ENCODE measurements at places on chromosomes 16 and 17.

DNA sequence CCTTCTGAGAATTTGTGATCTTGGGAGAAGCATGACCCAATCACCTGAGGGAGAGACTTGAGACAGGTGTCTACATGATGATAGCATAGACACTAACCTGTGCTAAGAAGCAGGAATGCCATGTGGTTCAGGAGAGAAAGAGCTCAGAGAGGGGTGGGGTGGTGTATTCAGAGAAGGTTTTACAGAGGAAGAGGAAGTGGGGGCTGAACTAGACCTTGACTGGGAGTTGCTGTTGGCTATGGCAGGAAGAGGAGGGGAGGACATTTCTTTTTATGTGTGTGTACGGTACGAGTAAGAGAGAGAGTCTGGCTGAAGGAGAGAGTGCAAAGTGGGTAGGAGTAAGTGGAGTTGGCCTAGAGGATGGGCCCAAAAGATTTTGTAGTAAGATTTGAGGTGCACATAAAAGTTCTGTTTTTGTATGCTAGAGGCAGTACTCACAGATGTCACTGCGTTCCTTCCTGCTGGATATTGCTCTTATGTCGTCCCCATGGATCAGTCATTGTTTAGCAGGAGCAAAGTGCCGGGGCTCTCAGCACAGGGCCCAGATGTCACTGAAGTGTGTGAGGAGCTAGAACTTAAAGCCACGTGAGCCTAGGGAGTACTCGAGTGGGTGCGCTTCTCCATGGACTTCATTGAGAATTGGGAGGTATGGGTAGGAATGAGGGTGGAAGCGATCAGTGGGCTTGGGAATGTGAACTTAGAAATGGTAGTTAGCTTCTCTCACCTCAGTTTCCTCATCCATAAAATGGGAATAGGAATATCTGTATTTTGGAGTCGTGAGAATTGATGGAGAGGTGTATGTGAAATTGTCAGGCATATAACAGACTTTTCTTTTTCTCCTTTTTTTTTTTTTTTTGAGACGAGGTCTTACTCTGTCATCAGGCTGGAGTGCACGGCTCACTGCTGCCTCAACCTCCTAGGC is 22.1 kb downstream of the SLC7A6 start:
- ATAC-seq, result peak; percentile 31

GRCh38 chr16:21218153-21218552 is 6.8 kb upstream of the ZP2 start:
- no peak for ATAC-seq

DNA sequence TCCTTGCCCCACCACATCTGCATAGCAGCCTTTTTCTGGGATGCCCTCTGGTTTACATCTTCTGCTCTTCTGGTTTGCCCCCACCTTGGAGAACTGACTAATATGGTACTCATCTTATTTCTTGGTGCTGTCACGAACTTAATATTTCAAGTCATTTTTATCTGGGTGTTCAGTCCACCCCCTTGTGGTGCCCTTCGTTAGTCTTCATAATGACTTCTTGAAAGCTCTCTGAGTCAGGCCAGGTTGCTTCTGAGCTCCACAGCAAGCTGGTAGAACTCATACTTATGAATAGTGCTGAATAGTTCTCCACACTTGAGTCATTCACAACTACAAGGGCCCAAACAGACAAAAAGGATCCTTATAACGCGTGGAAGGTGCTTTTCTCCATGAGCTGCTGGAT is 35.8 kb upstream of the TEKT3 start:
- ATAC-seq, result no peak

DNA sequence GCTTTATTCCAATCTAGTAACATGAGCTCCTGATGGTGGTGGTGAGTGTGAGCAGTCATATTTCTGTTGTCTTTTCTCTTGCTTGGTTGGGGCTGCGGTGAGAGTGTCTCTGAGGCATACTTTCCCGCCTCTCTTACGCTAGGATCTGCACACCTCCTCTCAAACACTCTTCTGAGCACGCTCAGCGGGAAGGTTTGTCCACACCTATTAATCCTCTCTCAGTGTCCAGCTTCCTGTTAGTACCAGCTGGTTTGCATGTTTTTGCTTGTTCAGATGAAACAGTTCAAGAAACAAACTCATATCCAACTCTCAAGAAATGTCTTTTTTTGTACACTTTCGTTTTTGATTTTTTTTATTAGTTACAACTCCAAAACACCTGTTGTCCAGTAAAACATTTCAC is 89.5 kb downstream of the CCDC182 start:
- no peak for ATAC-seq

DNA sequence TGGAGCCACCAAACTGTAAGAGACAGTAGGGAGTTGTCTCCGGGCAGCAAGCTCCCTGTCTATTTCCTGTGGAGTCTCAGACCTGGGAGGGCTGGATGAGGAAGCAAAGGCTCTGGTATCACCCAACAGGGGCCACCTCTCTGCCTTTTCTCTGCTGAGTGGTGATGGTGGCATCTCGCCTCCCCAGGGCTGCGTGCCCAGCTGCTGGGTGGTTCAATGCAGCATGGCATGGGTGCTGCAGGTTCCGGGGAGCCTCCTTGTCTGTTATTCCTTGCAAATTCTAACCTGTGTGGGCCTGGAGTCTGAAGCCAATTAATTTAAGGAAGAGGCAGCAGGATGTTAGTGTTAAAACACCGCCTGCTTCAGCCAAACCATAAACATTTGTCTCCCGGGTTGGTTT is 78.2 kb downstream of the CCDC182 start:
- no peak for ATAC-seq

- ATAC-seq, result no peak
Measured at GRCh38 chr17:28960256-28961061, 9.1 kb upstream of the PHF12 start.

- no peak for ATAC-seq
Measured at GRCh38 chr17:18262111-18262510, 1.6 kb downstream of the MIEF2 start.

DNA sequence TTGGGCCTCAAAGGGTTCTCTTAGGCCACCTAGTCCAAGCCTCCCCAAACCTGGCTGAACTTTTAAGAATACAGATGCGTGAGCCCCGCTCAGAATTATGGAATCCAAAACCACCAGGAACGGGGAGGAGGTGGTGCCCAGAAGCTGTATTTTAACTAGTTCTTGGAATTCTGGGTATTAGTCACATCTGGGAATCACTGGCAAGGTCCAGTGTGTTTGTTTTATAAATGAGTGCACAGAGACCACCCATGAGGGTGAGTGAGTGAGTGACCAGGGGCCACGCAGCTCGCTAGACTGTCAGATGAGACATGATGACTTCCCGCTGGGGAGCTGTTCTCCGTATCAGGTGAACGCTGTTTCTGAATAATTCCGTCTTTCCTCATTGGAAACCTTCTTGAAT is 14.2 kb downstream of the KLHL36 start:
- no peak for ATAC-seq

DNA sequence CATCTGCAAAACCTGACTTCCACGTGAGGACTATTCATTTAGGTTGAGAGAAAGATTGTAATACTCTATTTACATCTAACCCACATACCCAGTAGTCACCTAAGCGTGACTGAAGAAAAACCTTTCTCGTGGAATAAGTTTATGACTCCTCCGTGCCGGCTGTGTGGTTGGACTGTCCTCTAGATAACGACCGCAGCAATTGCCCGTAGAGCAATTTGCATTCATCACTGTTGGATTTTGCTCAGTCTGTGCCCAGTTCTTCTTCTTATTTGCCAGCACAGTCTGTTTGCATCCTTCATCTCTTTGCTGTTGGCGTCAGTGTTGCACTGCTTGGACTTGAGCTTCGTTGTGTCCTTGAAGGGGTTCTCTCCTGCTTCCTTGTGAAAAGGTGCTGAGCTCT is 131.3 kb downstream of the CYB561 start:
- no peak for ATAC-seq

- ATAC-seq, result no peak
Measured at GRCh38 chr16:86002178-86002900, 103.4 kb downstream of the IRF8 start.

- ATAC-seq, result no peak
Measured at GRCh38 chr16:54687043-54687899, 243.4 kb upstream of the IRX5 start.

DNA sequence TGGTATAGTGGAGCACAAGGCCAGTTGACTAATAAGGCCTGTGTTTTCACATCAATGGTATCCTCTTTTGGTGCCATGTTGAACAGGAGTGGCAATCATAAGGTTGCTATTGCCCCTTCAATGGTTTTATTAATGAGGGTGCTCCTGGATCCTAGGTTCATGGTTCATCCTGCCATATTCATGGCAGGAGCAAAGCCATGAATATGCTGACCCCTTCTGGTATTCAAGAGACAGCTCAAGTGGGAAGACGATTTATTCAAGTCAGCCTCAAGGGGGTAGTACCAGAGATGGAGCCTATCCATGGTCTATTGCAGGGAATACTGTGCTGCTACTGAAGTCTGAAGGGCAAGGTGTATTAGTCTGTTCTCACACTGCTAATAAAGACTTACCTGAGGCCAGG is 2.6 kb downstream of the ABCA9 start:
- no peak for ATAC-seq

DNA sequence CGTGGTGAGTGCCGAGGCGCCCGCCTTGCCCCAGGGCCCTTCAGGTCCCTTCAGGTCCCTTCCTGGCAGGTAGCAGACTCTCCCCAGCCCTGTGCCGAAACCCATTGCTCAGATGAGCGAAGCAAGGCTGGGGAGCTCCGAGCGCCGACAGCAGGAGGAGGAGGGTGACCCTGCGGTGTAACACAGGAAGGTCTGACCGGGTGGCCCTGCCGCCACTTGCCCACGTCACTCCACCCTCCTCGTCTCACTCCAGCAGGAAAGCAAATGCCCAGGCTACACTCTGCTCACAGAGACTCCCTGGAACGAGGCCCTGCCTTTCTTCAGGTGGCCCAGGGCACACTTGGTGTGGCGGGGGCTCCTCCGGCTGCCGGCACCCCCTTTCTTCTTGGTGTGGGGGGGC is 57.2 kb downstream of the ACTG1 start:
- no peak for ATAC-seq

- ATAC-seq, result no peak
Measured at GRCh38 chr17:79407385-79407784, 203.5 kb downstream of the RBFOX3 start.

DNA sequence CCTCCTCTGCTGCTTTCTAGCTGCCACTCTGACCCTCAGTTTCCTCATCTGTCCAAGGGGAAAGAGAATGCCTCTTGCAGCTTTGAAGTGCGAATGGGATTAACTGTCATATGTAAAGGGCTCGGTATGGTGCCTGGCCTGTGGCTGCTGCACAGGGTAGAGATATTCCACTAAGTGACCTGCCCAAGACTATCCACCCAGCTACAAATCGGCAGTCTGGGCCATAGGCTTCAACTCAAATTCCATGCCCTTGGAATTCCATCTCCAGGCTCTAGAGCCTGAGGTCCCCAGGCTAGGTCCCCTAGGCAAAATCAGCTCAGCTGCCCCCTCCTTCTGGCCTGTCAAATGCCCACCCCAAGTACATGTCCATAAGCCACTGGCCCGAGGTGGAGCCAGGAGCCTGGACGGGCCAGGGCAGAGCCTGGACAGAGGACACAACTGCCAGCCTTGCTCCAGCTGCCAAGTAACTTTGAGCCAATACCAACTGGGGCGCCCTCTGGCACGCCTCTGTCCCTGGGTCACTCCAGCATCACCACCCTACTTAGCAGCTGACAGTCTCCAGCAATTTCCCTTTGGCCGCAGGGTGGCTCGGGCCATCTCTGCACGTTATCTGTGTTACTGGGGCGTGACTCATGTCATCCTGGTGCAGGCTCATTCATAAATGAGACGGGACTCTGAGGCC is 57.2 kb downstream of the SDK2 start:
- ATAC-seq, result no peak

GRCh38 chr16:30481381-30481780 is 8.8 kb downstream of the ITGAL start:
- ATAC-seq, result no peak

GRCh38 chr17:17366235-17366634 is 63.1 kb downstream of the NT5M start:
- ATAC-seq, result no peak

DNA sequence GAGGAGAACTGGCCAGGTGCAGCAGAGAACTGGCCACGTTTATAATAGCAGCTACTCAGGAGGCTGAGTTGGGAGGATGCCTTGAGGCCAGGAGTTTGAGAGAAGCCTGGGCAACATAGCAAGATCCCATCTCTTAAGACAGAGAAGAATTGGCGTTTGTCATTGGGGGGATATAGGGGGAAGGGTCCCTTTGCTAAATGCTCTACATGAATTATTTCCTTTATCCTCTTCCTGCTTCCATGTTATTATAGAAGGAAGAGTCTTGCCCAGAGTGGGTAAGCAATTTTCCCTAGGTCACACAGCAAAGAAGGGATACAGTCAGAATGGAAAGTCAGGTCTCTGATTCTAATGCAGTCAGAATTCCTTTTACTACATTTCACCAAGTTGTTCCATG is 68.0 kb downstream of the MYH11 start:
- no peak for ATAC-seq

- no peak for ATAC-seq
Measured at GRCh38 chr16:24971718-24972117, 43.5 kb downstream of the ARHGAP17 start.

- no peak for ATAC-seq
Measured at GRCh38 chr17:47120521-47121095, 68.5 kb downstream of the CDC27 start.

DNA sequence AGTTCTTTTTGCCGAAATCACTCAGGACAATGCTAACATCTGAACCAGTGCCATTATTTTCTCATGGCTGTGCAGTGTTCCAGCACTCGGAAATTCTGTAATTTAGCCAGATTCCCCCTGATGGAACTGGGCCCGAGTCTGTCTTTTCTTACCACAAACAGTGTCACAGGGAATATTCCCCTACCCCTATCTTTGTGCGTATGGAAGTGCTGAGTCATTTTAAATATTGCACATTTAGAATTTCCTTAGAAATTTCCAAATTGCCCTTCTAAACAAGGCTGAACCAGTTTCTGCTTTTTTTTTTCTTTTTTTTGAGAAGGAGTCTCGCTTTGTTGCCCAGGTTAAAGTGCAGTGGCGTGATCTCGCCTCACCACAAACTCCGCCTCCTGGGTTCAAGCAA is 88.0 kb upstream of the CREBBP start:
- ATAC-seq, result no peak

- no peak for ATAC-seq
Measured at GRCh38 chr17:46811978-46812583, 6.4 kb downstream of the WNT3 start.

DNA sequence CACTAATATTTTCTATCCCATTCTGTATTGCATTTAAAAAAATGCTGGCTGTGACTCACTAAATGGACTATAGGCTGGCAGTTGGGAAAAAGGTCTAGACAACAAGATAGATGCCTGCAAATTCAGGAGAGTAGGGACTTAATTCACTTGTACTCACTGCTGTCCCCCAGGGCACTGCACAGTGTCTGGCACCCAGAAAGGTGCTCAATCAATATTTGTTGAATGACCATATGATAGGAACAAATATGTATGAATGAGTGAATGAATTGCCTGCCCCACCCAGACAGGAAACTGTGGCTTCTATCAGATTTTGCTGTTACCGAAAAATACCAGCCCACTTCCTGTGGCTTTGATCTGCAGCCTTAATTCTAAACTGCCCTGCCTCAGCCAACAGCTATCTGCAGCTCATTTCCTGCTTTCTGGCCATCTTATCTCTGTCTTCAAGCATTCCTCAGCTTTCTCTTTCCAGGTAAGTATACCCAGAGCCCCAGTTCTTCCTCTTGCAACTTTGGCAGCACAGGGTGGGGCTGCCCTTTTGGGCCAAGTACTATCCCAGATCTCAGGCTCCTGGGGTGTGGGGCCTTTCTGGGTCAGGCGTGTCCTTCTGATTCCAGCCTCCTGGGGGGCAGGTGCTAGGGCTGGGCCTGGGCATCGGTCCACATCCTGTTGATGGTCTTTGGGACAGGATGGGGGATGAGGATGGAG is 15.3 kb upstream of the TNS4 start:
- peak; percentile 85 for ATAC-seq
